Mesendoderm (in vitro differentiated cells): ENCODE measurements at places on chromosomes 2 and 18.

GRCh38 chr2:177529166-177529565, 136.6 kb downstream of the AGPS start:
- DNase-seq: no peak

DNA sequence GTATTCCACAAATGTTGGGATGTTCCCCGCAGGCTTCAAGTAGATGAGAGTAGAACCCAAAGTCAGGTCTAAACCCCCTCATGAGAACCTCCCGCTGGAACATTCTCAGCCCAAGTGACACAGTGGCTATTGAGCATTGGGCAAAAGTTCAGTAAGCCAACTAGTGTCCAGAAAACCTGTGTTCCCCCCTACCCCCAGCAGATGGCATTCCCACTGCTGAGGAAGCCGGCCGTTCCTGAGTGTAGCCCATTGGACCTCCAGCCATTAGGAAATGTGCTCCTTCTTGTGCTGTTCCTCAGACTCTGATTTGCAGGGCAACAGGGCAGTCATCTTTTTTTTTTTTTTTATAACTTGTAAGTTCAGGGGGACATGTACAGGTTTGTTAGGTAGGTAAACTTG, 152.1 kb downstream of the NCK2 start:
- DNase-seq: peak; percentile 35

DNA sequence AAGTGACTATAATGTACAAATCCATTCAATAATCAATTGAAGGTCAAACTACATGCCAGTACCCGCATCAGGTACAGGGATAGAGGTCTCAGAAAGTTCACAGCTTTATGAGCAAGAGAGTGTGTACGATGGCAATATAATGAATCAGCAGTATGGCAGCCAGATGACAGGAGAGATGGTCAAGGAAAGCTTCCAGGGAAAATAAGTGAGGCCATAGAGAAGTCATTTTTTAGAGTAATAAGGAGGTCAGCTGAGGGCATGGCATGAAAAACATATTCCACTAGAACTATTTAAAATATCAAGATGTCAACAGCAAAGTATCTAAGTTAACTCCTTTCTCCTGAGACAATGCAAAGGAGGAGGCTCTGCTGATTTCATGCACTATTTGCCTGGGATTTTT, 108.0 kb downstream of the SLC8A1 start:
- DNase-seq: no peak

DNA sequence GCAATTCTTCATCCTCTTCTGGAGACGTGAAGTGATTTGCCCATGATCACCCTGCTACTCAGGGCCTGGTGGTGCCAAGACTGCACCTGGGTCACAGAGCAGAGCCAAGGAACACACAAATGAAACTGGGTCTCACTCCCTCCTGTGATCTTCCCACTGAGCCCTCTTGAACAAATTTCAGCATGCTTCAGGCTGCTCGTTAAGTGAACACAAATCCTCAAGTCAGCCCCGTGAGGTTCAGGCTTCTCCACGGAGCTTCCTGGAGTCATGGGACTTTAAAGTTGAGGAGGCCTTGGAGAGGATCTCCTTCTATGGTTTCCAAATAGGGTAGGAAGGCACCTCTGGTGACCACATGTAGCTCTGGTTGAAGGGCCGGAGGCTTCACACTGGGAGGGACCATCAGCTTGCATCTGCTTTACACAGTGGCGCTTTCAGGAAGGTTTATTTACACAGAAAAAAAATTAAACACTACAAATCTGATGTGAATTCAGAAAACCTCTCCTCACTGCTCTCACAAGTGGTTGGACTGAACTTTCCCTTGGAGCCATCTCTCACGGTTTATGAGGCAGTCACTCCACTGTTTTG, 255.4 kb downstream of the LOXHD1 start:
- no peak for DNase-seq

- no peak for DNase-seq
Measured at GRCh38 chr2:78383576-78383975, 641.9 kb upstream of the REG3G start.

GRCh38 chr2:100780203-100781008, 39.5 kb upstream of the NPAS2 start:
- DNase-seq: no peak

GRCh38 chr2:64542071-64543007, 18.2 kb downstream of the AFTPH start:
- no peak for DNase-seq

- DNase-seq: no peak
Measured at GRCh38 chr2:108073415-108074072, 87.2 kb downstream of the SLC5A7 start.

GRCh38 chr2:182101263-182101662, 115.6 kb downstream of the PPP1R1C start:
- DNase-seq: peak; percentile 49
